ENCODE measurements at places on chromosomes 12 and 14.

DNA sequence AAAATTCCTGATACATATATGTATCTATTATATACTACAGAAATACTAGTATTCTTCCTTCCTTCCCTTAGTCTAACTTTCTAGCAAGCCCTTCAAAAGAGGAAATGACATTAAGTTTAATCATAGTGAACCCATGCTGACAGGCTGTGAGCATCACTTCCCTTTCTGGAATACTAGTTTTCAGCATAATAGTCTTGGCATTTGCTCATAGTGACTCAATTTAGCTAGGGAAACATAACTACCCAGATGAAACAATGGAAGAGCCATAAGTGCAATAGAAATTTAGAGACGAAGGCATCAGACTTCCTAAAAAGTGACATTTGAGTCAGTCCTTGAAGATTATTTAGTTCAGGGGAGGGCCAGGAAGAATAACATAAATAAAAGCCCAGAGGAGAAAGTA lies 184.5 kb upstream of the CRY1 start:
- DNase-seq = no peak

DNA sequence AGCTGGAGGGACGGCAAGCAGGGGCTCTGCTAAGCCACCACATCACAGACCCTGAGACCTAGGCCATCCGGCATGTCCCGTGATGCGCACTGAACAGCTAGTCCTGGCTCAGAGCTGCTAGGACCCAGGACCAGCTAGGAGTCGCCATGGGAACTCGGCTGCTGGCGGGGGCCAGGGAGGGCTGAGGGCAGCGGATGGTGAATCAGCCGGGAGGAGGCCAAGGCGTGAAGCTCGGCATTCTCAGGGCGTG lies 5.1 kb downstream of the AHNAK2 start:
- no peak for DNase-seq

- DNase-seq = no peak
These were observed 17.2 kb downstream of the CALCOCO1 start for GRCh38 chr12:53710091-53710490.

DNA sequence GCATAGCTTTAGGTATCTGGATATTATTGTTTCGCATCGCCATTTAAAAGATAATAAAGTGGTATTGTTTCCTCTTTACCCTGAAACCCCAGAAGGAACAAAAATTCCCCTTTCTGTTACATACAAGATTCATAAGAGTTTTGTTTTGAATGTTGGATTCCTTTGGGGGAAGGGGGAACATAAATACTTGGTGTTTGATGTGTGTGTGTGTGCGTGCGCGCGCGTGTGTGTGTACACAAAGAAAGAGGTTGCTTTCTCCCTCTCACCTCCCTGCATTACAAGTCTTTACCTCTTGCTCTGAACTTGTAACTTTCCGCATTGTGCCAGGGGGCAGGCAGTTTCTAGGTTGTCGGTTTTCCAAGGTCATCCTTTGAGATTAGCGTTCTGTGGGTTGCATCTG lies 76.4 kb downstream of the GPATCH2L start:
- DNase-seq = no peak

GRCh38 chr14:69207435-69208041 lies 16.2 kb downstream of the EXD2 start:
- DNase-seq = no peak

- no peak for DNase-seq
These were observed 981.9 kb downstream of the DIO2 start for GRCh38 chr14:79229383-79229909.

- DNase-seq = no peak
These were observed 37.9 kb downstream of the LRRK2 start for GRCh38 chr12:40262657-40263056.

GRCh38 chr12:111791507-111791906 lies 24.8 kb downstream of the ALDH2 start:
- DNase-seq = no peak

GRCh38 chr14:84420221-84420620 lies 1109.7 kb upstream of the FLRT2 start:
- DNase-seq = no peak

DNA sequence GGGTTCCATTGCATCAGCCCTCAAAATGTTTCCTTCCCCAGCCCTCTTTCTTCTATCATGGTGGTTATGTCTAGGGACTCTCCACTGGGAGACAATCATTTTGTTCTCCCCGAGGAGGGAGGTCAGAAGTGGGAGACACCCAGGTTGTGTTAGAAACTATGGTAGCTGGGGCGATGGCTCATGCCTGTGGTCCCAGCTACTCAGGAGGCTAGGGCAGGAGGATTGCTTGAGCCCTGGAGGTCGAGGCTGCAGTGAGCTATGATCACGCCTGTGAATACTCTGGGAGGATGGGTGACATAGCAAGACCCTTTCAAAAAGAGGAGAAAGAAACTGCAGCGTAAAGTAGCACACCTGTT lies 13.0 kb upstream of the LRRC23 start:
- no peak for DNase-seq

DNA sequence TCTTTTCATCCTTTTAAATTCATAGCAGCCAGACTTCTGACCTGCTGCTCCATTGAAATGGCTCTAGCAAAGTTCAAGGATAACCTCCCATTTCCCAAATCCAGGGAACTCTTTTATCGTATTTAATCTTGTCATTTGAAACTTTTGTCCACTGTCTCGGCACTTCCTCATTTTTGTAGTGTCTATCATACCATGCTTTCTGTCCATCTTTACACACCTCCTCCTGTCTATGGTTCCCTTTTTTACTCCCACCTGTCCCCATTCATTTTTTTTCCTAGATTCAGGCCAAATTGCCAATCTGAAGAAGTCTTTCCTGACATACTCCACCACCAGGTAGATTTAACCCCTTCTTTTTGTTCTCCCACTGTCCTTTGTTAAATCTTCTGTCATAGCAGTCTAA lies 31.0 kb downstream of the NFYB start:
- DNase-seq = no peak

DNA sequence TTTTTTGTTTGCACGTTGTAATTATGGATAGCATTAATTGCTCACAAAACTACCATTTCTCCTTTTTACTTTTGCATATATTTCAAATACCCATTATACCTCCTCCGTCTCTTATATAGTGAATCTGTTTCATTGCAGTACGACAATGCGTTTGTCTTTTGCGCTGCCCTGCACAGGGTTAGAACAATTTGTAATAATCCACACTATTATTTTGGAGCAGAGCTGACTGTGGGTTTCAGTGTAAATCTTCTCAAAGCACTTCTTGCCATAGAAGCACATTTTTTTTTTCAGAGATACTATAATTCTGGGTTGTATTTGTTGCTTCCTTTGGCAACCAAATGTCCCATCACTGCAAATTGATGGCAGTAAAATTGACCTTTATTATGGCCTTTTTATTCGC lies 451.8 kb upstream of the STXBP6 start:
- no peak for DNase-seq

GRCh38 chr12:42589465-42590329 lies at the start of gene PRICKLE1:
PRICKLE1 (minus strand) TSS chr12:42589746; CDS start chr12:42472516, 117,230 bp downstream.
- peak; percentile 50 for DNase-seq

- no peak for DNase-seq
These were observed 178.3 kb upstream of the RGS6 start for GRCh38 chr14:71753976-71754375.

- DNase-seq = no peak
These were observed 34.8 kb downstream of the TUNAR start for GRCh38 chr14:95911456-95911855.

DNA sequence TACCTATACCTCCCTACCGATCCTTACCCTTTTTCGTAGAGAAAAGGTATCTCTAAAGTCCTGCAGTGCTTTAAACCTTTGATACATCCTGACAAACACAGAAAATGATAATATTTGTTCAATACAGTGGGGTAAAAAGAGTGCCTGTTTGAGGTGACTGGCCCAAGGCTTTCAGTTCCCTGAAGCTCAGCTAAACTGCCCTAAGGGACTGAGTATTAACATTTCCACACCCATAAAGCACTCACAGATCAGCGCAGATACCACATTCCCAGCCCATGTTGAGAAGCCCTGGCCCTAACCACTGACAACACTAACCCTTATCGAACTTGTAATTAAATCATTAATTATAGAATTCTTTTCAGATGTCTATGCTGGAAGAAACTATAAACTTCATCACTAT lies 108.7 kb downstream of the DIP2B start:
- no peak for DNase-seq

- DNase-seq = no peak
These were observed 283.6 kb downstream of the CACNA1C start for GRCh38 chr12:2336409-2336829.

DNA sequence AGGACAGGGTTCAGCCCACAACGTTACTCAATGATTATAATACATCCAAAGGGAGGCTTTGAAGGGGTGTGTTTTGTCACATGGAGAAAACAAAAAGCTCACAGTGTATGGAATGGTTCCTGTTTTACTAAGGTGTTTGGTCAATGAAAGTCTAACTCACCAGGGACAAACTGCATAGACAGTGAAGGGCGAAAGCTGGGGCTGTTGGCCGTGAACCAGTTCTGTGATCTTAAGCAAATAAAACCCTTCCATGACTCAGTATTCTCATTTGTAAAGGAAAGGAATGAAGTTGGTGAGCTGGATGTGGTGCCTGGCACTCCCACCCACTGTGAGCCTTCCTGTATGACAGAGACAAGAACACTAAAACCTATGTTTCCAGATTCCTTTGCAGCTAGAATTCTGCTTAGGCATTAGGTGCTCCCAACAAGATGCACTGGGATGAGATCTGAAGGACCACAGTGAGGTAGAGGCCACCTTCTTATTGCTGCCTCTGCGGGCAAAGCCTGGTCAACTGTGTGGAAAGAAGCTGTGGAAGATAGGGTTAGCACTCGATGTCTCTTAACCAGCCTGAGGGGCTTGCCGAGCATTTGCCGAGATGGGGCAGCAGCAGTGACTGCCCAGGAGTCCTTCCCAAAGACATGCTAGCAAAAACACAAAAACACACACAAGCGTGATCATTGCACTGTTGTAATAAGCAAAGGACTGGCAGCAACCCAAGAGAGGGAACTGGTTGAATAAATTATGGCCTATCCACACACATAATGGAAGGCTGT lies 48.5 kb downstream of the VCPKMT start:
- DNase-seq = no peak

DNA sequence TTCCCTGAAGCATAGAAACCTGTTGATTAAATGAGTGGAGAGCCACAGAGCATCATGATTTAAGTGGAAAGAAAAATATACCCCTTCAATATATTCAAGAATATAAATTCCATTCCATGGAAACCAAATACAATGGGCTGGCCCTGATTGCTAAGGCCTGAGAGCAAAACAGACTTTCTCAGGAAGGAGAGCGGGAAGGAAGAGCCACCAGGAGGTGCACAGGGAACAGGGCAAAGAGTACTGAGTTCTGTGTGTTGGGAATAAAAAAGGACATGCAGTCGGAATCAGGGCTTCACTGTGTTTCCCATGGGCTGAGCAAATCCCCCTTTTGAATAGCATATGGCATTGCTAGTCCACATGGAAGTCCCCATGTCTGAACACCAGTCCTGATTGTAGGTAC lies 69.7 kb upstream of the PLEKHG3 start:
- no peak for DNase-seq

GRCh38 chr12:76633415-76633814 lies 73.8 kb upstream of the OSBPL8 start:
- DNase-seq = no peak

DNA sequence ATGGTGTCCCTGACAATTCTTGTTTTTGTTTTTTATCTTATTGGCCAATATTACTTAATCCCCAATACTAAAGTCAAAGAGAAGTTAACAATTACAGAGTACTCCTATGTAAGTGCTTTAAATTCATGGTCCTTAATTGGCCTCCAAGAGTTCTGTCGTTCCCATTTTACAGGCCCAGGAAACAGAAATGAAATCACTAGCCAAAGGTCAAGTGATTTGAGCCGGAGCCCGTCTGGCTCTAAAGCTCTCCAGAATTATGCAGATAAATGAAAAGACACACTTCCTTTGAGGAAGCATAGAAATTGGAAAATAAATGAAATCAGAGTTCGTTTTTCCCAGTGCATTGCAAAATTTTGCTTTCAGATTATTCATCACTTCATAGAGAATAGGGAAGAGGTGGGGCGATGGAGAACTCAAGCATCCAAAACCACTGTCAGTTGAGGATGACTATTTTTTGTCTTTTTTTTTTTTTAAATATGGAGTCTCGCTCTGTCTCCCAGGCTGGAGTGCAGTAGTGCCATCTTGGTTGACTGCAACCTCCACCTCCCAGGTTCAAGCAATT lies 78.5 kb downstream of the MAP1LC3B2 start:
- DNase-seq = no peak

DNA sequence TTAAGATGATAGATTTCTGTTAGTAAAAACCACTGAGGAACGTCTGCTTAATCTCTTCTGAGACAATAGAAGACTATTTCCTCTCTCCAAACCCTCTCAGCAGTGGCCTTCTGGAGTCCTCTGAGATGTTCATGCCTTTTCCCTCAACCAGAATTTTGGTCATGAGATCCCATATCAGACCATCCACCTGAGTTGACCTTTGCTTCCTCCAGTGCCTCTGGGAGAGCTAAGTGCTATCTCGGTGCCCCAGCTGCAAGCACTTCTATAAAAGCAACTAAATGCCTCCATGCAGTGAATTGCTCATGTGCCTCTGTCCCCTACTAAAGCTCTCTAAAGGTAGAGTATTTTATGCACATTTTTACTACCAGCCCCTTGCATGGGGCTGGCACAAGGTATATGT lies 172.8 kb upstream of the BCL2L14 start:
- DNase-seq = no peak

DNA sequence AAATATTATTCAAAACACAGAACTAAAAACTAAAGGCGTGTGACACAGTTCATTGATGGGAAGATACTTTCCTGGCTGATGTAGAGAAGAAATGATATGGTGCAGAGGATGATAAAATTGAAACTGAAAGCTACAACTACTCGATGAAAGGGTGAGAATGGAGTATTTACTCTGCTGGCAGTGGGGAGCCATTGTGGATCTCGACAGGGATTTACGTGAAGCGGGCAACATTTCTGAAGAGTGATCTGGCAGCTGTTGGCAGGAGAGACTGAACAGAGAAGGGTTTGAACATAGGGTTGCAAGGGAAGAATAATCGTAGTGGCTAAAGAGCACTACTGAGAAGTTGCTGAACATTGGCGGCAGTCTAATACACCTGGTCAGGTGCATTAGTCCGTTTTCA lies 464.9 kb downstream of the PDZRN4 start:
- DNase-seq = no peak

GRCh38 chr12:2959505-2960389 lies 550 bp downstream of the TEAD4 start:
- peak; percentile 49 for DNase-seq

DNA sequence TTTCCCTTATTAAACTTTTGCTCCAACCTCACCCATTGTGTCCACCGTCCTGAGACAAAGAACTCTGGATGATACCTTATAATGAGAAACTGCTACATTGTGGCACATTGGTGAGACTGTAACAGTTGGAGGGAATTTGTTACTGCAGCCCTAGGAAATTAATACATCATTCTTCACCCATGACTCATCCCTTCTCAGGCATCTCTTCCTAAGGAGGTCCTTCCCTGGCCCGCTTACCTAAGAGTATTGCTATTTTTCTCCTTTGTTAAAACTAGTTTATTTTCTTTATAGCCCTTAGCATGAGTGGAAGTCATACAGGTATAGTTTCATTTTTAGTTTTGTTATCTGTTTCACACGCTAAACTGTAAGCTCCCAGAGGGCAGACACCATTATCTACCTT lies 87.1 kb downstream of the TMEM260 start:
- DNase-seq = no peak

GRCh38 chr14:51327376-51327775 lies 87.3 kb downstream of the TMX1 start:
- no peak for DNase-seq

Data from WTC11 (cell line).